ENCODE measurements at places on chromosomes 2 and 18. TPM values are rescaled to one million over a fixed set of nuclear protein-coding genes. Genes with fewer than 3 reads are reported as not detected.

DNA sequence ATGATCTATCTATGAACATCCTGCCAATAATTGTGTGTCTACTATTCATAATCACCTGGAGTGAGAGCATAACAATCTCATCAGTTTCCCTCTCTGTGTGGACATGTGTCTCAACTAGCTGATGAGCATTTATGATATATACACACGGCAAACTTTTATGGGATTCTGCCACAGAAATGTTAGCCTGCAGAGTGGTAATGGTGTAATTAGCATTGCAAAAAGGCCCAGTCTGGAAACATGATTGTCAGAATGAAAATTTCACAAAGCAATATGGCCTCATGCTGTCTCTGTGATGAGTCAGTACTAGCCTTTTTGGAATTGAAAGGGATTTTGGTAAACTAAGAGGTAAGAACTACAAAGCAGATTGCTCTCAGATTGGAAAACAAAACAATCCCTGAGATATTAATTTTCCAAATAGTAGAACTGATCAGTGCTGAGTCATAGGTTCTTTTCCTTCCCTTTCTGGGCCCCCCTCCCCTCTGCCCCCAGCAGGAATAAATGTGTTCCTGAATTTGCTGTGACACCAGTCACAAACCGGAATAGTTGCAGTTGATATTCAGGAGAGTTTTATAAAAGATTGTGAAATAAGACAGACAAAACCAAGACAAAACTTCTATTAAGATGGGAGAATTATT lies 189.2 kb downstream of the OSR1 start:
- no peak for DNase-seq

DNA sequence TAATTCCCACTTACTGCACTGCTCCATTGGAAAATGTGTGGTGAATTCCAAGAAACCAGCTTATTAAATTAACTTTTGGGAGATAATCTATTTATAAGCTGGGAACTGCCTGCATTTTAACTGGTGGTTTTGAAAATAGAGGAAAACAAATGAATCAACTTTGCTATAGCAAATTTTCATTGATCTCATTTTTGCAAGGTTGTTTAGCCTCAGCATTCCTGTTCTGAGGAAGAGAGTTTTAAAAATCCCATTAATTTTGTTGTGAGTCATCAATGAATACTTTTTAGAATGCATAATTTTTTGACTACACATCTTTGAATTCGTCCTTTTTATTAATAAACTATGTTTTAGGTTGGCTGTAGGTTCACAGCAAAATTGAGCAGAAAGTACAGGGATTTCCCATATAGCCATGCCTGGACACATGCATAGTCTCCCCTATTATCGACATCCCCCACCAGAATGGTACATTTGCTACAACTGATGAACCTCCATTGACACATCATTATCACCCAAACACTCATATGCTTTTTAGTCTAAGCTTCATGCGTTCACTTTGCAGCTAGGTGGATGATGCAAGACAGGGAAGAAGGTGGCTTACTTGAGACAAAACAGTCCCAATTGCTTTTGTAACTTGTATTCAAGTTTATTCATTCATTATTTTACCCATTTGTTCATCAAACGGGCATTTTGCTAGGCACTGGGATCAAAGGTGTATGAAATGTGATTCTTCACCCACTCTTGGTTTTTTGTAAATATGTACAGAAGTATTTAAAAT lies 106.9 kb downstream of the ZNF521 start:
- no peak for DNase-seq

STARD6 gene
- total RNA-seq = not detected

DNA sequence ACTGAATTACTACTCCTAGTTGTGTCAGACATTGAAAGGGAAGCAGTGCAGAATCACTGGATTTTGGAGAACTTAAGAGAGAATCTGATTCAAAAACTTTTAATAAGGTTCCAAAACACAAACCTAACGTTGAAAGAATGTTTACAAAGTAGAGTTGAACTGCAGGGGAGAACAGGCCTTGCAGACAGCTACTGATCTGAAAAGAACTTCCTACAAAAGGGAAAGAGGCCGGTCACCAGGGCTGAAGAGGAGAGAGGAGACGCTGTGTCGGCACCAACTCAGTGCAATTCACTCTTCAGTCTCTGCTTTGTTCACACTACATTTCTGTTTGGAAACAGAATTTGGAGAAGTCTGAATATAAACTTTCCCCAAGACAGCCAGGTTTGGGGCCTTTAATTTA lies 124.0 kb downstream of the GAREM1 start:
- no peak for DNase-seq

ABCB11 gene
- total RNA-seq = 68.5 TPM

DNA sequence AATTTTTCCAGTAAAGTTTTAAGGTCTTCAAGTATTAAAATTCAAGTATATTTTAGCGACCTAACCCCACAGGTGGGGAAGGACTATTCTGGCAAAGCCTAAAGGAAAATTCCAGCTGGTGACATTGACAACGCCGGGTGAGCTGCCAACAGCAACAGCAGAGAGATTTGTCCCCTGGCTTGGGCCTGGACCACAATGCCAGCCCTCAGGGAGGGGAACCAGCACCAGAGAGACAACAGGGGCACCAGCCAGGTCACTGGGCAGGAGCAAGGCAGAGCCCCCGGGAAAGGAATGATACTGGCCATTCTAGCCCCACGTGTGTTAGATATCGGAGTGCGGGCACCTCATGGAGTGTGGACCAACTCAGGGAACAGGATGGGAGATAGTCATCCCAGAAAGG lies 95.7 kb downstream of the ARMC9 start:
- DNase-seq = no peak

- DNase-seq = no peak
Observed at GRCh38 chr2:47173986-47174732, 19.1 kb upstream of the STPG4 start.

DNA sequence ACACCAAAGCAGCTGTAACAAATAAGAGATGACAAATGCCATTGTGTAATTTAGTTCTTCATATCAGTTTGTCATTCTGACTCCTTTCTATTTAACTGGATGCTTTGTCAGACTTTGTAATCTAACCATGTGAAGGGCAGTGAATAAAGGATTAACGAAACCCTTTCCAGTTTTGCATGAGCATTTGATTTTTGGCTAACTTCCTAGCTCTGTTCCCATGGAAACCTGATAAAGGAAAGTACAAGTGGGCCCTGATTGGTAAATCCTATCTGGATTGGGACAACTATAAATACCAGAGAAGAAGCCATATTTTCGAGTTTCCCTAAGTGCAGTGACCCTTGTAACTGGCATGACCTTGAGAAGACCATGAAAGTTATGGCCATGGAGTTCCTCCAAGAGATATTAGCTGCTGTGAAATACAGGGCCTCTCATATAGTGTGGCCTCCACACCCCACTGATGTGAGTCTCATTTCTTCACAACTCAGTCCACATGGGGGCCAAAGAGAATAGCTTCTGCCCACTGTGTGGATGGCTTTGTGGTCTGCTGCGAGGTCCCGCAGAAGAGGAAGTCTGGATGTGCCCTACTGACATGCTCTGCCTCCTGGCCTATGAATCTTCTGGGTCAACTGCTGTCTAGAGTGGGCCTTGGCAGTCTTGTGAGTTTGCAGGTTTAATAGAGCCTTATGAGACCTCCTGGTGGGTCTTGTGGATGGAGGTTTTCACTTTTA lies 38.2 kb upstream of the CYP1B1 start:
- DNase-seq = no peak

CHRNG gene
- total RNA-seq = not detected

DYNAP gene
- total RNA-seq = not detected

DNA sequence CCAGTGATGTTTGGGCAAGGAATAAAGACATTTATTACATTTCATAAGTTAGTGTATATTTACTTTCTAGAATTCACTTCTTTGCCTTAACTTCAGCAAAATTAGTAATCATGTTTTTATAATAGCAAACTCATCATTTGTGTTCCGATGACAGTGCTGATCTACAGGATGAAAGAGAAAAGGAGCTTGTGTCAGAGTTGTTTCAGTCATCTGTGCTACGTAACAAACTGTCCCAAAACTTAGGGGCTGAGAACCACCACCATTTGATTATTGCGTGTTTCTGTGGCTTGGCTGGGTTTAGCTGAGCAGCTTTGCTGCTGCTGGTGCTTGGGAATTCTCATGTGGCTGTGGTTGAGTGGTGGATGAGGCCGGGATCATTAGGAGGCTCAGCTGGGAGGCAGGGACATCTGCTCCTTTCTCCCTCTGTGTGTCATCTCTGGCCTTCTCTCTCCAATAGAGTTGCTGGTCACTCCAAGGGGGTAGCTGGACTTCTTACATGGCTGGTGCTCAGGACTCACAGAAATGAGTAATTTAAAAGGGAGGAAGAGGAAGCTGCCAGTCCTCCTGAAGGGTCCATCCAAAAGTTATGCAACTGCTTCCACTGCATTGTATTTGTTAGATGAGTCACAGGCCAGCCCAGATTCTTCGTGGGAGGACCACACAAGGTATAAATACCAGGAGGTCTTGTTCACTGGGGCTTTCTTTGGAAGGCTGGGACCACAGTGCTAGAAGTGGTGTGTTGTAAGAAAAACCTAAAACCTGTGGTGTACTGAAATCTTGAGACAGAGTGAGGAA lies 43.4 kb upstream of the HAAO start:
- DNase-seq = peak; percentile 31

- no peak for DNase-seq
Observed at GRCh38 chr2:49831698-49832367, 677.5 kb upstream of the FSHR start.

DNA sequence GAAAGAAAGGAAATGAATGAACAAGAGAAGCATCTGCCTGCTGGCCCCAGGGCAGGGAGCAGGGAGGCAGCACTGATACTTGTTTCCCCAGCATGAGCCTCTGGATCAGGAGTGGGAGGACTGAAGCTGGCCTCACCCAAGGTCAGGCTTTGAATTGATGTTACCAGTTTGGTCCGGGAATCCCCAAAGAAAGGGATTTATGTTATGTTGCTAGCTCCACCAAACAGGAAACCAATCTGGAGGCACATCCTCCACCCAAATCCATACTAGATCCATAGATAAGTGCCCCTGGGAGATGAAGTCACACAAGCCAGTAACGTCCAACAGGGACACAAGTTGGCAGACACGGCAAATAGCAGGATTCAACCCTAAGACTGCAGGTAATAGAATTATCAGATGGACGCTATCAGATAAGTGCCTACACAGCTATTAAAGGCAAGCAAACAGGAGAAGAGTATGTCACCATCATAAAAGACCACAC lies 85.9 kb downstream of the MTCL1 start:
- no peak for DNase-seq

DNA sequence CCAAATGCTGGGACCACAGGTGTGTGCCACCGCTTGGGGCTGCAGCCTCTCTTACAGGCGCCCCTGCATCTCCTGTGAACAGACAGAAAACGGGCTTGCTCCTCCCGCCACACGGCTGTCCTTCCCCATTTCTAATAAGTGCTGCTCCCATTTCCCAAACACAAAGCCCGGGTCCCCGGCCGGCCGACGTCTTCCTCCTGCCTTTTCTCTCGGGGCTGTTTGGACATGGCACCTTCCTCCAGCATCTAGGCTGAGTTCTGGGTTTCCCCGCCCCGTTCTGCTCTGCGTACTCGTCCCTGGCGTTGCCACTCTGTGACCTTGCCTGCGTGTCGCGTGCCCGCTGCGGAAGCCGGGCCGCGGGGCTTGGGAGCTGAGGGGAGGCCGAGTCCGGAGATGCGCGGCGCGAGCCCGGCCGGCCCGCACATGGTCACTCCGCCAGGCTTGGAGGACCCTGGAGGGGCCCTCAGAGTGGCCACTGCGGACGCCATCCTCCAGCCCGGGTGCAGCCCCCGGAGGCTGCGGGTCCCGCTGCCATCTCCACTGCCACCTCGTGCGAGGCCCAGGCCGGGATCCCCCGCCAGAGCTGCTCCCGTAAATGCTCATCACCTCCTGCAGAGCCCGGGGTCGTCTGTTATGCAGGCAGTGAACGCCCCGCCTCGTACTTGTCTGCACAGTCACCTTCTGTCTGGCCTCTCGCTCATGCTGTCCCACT lies 26.3 kb downstream of the PRELID3A start:
- no peak for DNase-seq

DNA sequence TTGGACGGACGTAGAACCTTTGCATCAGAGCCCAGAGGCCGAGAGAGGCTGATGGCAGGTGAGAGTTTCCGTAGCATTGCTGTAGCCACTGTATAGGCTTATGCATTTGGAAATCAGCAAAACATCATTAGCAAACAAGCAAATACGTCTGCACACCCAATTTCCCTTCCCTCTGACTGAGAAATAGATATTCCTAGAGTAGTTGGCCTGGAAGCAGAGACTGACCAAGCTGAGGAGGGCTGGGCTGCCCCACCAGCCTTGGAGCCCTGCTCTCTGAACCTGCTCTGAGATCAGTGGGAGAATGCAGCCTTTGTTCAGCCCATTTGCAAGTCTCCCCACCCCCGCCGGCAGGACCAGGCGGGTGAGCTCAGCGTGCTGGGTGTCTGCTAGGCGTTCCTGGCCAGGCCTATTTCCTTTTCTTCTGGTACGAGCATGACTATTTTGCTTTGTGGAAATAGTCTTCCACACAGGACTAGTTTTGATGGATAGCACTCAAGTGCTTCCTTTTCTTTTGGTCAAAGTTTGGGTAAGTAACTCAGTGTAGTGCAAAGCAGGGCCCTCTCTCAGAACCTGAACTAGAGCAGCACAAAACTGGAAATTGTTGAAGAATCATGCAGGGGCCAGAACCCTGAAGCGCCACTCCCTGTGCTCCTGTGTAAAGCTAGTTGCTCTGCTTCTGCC lies 21.9 kb upstream of the RNF149 start:
- no peak for DNase-seq

DNA sequence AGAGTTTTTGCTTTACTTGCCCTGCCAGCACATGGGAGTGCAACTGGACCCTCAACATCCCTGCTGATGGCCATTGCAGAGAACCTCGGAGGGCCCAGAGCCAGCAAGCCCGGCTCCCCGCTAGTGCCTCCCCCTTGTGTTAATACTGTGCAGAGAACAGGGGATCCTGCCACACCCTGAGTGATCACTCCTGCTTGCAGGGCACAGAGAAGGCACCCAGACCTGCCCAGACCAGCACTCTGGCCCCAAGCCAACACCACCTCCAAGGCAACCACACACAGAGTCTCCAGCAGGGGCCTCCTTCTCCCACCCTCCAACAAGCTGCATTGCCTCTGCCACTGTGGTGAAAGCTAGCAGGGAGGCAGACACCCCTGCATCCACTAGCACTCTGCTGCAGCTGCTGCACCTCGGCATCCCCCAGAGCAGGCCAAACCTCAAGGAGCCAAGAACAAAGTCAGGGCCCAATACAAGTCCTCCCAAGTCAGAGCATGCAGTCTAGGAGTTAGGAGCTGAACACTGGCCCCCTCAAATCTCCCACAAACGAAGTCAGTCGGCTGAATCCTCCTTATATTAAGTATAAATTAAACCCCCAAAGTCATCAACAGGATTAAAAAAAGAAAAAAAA lies 157.7 kb downstream of the CCDC178 start:
- DNase-seq = no peak

- DNase-seq = no peak
Observed at GRCh38 chr2:21814588-21815149, 690.9 kb downstream of the TDRD15 start.

SMCHD1 gene
- total RNA-seq = 15.2 TPM

- no peak for DNase-seq
Observed at GRCh38 chr18:78873926-78874500, 105.6 kb upstream of the SALL3 start.

MITD1 gene
- 6.1 TPM for total RNA-seq

DNA sequence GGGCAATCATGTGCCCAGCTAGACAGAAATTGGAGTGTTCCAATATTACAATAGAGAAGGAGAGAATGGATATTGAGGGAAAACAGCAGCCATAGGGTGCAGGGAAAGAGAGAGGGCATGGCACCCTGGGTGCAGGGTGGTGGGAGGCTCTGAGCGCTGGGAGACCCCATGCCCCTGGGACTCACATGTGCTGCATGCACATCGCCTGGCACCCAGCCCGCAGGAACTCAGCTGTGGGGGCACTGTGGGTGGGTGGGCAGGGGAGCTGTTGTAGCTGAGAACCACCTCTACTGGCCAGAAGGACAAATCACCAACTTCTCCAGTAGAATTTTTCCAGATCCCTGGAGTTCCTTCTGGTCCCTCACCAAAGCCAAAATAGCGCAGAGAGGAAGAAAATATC lies 7.2 kb upstream of the NEURL3 start:
- DNase-seq = no peak
